Foreskin fibroblast (primary cell): ENCODE measurements at places on chromosomes 5 and 9.

DNA sequence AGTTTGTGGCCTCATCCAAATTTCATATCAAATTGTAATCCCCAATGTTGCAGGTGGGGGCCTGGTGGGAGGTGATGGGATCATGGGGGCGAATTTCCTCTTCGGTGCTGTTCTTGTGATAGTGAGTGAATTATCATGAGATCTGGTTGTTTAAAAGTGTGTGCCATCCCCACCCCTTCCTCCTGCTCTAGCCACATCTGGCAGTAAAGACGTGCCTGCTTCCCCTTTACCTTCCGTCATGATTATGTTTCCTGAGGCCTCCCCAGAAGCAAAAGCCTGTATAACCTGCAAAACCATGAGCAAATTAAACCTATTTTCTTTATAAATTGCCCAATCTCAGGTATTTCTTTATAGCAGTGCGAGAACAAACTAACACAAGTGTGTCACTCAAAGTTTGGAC, 71.0 kb upstream of the MOCS2 start:
- DNase-seq: no peak

DNA sequence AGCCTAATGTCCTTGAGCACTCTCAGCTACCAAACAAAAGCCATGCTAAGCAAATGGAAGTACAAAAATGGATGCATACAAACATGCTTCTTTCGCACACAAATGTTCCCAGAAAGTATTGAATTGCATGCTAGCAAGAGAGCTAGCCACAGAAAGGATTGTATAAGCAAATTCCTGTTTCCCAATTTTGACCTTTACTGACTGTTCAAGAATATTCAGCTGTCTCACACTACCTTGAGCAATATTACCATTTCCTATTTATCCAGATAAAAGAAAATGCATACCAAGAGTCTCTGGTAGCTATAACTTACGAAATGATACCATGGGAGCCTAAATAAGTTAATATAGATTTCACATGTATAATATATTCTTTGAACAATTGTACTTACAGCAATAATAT, 264.6 kb downstream of the TMEM167A start:
- no peak for DNase-seq

- no peak for DNase-seq
Observed at GRCh38 chr9:30506749-30507148, 1877.7 kb upstream of the ACO1 start.

DNA sequence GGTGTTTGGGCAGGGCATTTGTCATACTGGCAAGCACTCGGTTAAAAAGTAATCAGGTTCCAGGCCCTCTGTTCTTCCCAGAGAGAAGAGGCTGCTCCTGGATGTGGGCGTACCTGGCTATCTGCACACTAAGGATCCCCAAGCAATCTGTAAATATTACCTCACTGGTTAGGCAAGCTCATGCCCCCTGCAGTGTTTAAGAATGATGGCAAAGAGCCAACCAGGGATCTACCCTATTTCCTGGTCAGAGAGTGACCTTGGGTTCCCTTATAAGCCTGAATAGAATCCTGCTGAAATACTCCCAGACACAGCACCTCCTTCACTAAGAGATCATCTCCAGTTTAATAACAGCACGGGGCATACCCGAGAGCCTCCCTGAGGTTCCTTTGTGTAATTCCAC, 181.2 kb downstream of the PIK3R1 start:
- DNase-seq: no peak

GRCh38 chr9:34403554-34404380, 27.1 kb upstream of the MYORG start:
- DNase-seq: peak; percentile 43

DNA sequence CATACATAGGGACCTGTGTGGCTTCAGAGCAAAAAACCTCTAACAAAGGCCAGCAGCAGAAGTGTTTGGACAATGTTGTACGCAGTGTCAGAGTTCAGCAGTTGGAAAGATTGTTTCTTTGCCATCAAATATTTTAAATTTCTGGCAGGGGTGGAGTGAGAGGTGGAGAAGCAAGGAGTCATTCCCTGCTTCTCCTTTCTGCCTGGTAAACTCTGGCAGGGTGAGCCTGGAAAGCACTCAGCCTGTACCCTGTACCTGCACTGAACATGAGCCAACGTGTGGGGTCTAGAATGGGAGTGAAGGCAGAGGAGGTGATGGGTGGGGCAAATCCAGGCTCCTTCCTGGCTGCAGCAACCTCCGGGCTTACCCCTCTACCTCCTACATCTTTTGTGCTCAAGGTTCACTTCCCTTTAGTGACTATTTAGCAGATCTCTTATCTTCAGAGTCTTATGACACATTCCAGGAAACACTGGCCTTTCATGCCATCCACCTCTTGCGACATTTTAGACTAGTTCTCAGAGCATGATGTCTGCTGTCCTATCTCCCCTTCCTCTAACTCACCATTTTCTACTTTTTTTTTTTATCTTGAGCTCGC, 445.0 kb upstream of the PIK3R1 start:
- DNase-seq: no peak

- no peak for DNase-seq
Observed at GRCh38 chr5:171848486-171848885, 62.9 kb downstream of the SMIM23 start.

DNA sequence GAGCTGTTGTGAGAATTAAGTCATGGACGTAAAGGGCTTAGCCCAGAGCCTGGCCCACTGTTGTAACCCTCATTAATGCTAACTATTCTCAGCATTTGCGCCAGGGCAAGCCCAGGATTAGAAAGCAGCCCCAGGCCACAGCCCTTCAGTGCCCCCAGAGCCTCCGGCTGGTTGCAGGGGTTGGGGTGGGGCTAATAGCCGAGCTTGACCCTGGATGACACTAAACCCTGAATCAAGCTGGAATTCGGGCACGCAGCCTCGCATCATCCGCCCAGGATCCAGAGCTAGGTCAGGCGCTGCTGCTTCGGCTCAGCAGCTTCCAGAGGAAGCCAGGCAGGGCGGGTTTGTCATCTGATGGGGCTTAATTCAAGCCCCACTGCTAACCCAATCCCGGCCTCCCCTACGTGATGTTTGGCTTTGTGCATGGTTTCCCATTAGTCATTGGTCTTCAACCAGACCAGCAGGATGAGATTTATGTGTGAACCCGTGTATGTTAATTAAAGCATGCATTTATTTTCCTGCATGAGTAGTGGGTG, 1.2 kb upstream of the MEGF9 start:
- DNase-seq: peak; percentile 83

DNA sequence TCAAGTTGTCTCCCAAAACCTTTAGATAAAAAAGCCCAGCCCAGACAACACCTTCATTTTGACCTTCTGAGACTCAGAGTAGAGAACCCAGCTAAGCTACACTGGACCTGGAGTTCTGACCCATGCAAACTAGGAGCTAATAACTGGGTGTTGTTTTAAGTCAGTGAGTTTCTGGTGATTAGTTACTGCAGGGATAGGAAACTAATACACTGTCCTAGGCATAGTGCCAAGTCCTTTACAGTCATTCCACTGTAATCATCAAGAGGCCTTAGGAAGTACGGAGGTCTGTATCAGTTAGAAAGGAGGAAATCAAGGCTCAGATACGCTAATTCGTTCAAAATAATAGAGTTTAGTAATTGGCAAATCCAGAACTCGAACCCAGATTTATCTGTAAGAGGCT, 197.9 kb downstream of the KCTD16 start:
- no peak for DNase-seq

DNA sequence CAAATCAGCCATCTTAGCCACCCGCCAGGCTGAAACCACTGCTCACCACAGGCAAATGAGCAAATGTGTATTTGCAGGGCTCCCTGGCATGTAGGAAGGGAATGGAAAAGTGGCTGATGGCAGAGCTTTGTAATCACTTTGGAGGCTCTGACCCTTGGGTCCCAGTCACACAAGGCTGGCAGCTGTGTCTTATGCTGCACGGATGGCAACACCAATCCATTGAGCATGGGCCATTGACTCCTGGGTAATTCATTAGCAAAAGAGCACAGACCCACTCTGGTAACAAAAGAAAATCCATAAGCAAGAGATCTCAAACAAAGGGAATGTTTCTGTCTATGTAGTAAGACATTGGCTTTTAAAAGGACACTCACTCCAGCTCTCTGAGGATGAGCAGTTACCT, 57.6 kb downstream of the SPOCK1 start:
- no peak for DNase-seq

- DNase-seq: no peak
Observed at GRCh38 chr5:33470544-33470943, 29.8 kb downstream of the TARS1 start.

GRCh38 chr9:35651956-35652828, 1.5 kb upstream of the SIT1 start:
- DNase-seq: peak; percentile 63

DNA sequence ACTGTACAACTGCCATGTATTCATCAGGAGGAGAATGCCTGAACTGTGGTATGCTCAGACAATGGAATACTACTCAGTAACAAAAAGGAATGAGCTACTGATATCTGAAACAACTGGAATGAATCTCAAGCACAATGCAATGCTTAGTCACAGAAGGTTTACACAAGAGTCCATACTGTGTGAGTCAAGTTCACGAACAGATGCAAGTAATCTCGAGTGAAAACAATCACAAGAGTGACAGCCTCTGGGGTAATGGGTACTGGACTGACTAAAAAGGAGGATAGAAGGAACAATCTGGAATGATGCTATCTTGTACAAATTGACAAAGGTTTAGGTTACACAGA, 19.5 kb upstream of the GOLGA1 start:
- DNase-seq: peak; percentile 57

DNA sequence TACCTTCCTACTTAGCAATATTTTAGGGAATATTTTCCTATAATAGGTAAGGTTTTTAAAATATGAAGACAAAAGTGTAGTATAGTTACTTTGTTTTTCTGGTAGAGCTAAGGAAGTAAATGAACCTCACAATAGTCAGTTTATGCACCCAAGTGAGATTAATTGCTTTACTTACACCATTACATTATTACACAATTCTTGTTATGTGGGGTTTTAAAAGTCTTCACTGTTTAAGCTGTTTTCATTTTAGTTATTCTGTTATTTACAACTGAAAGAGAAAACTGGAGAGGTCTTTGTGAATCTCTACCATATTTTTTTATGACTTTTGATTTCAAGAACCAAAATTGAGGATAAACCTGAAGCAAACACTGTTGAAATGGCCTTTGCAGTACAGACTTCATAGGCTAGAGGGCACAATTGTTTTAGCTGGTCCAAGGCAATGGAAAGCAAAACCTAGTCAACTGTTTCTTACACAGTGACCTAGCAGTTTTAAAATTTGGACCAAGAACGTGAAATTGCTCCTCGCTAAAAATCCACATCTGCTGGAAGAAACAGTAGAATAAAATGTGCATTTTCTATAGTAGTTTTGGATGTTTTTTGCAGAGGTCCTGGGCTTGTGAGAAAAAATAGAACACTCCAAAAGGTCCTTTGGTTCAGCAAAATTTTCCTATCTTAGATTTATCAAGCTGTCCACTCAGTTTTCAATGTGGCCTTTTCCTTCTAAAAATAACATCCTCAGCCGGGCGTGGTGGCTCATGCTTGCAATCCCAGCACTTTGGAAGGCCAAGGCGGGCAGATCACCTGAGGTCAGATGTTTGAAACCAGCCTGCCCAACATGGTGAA, 66.4 kb upstream of the FER start:
- DNase-seq: peak; percentile 48

DNA sequence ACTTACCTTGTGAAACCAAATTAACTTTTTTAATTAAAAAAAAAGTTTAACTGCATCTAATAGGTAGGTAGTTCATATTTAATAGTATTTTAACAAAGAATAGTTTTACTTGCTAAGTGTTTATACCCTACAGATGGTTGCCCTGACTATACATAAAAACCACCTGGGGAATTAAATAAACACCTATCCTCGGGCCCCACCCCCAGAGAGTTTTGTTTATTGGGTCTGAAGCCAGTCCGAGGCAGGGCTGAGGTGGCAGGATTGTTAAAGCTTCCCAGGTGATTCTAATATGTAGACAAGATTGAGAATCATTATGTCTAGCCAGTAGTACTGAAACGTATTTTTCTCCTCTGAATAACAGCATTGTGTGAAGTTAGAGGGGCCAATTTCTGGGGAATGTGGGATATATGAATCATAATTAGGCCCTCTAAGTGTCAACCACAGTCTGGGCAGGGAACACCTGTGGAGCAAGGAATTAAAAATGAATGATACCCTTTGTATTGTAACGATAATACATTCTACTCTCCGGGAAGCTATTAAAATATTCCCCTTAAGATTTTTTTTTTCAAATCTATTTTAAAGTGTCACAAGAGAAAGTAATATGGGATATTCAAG, 5.6 kb upstream of the PAM start:
- DNase-seq: no peak

DNA sequence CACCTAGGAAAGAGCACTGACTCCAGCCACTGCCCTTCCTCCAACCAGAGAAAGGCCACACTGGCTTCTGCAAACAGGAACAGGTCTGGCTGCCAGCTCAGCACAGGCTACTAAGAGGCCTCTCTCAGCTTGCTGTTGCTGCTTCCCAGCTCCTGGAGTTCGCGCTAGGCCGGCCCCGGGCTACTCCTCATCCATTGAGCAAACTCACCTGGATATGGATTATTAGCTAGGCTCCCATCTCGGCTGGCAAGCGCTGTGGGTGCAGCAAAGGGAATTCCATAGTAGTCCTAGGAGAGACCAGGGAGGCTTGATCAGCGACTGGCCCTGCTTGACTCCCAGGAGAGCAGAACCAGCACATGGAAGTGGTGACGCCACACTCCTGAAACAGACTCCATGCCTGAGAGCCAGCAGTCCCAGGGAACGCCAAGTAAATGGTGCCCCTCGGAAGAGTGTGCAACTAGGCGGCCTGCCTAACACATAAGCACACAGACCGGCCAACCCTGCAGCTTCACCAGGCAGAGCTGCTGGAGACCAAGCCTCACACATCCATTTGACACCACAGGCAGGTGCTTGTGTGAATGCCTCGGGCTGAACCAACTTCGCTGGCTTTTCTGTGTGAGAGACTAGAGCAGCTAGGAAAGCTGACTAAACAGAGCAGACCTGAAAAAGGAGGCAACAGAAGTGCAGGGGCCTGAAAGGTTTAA, 107.2 kb downstream of the UBE2R2 start:
- no peak for DNase-seq

DNA sequence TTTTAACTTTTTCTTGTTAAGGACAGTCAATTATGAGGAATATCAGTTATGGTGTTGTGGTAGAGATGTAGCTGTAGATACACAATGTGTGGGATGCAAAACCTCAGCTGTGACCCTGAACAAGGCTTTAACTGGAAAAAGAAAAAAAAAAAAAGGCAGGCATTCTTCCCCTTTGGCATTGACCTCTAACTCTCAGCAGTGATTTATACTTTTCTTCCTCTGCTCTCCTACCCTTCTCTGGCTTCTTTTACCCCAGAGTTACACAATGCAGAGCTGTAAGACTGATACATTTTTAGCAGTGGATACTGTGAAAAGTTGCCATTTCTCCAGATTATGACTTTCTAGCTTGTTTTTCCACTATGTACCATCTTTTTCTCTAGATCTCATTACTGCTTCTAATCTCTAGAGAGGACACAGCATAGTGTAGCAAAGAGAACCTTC, 2.0 kb downstream of the CTNNAL1 start:
- DNase-seq: peak; percentile 59
